ENCODE measurements at places on chromosomes 3 and 15.

- no peak for DNase-seq
Observed at GRCh38 chr3:54882129-54882833, 45.6 kb downstream of the LRTM1 start.

DNA sequence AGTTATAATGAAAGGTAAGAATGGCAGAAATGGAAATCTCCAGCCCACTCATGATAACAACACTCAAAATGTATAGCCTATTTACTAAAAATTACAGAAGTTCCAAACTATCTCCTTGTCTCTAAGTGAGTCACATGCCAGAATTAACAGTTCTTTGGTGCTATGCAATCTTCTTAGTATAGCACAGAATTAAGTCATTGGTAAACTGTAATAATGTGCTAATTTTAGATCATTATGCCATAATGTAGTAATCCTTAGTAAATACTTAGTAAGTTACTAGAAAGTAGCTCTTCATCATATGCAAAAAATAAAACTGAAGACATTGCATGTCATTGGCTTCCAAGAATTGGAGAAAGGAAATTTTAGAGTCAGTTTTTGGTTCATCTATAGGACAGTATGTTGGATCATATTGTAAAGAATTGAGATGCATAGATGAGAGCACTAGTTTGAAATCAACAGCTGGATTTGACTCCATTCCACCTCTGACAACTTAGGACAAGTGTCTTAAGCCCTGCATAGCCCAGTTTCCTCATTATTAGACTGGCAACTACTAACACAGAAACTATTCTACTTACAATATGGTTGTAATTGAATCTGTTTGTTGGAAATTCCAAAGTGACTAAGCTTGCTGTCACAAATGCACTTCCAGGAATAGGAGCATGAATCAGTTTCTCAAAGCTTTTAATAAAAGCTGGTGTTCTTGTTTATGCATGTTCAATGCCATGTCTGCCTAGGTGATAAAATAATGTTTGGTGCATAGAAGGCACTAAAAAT, 40.1 kb upstream of the CD47 start:
- DNase-seq: no peak

GRCh38 chr15:61172325-61172724, 56.8 kb downstream of the RORA start:
- no peak for DNase-seq

DNA sequence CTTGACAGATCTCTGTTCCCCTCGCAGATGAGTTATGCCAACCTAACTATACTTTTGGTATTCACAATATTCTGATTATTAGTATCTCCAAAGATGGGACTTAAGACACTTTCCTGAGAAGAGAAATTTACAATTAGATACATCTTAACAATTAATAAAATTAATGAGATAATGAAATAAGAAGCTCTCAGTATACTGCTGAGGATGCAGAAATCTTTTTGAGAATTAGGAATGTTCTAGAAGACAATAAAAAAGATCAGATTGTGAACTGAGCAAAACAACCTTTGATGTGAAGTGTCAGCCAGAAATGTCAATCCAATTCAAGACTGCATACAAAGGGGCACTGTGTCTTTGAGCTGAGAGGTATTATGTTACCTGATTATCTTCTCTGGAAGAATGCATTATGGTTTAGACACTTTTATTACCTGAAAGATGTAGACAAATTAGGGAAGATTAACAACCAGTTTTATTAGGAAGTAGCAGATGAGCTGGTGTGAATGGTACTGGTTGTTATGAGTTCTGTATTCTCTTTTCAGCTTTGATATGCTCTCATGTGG, 262.9 kb downstream of the TIGIT start:
- no peak for DNase-seq

DNA sequence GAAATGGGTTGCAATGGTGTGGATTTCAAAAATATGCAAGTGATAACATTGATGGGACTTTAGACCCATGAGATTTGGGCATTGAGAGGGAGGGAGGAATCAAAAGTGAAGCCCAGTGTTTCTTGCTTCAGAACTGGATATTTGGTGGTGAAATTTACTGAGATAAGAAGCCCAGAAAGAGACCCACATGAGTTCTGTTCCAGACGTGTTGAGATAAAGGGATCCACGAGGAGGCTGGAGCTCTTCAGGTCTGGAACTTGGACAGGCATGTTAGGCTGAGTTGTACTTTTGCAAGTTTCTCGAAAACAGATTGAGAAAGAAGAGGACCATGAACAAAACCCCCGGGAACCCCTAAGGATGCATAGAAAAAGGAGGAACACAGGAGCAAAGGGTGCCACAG, 290.2 kb downstream of the MEX3B start:
- DNase-seq: no peak

GRCh38 chr15:58292751-58293175, 139.0 kb upstream of the LIPC start:
- DNase-seq: no peak

DNA sequence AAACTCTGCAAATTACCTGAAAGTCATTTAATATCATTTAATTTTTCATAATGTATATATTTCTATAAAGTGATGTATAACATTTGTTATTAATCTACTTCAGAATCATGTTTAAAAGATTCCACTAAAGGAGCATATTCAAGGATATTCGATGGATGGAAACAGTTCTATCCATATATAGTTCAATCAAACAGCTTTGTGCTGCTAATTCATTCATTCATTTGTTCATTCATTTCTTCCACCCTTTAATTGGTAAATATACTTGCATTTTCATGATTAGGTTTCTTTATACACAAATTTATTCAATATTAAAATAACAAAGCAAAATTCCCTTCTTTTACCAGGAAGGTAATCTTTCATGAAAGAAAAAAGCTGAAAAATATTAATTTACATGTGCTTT, 64.7 kb downstream of the RNF13 start:
- DNase-seq: no peak

DNA sequence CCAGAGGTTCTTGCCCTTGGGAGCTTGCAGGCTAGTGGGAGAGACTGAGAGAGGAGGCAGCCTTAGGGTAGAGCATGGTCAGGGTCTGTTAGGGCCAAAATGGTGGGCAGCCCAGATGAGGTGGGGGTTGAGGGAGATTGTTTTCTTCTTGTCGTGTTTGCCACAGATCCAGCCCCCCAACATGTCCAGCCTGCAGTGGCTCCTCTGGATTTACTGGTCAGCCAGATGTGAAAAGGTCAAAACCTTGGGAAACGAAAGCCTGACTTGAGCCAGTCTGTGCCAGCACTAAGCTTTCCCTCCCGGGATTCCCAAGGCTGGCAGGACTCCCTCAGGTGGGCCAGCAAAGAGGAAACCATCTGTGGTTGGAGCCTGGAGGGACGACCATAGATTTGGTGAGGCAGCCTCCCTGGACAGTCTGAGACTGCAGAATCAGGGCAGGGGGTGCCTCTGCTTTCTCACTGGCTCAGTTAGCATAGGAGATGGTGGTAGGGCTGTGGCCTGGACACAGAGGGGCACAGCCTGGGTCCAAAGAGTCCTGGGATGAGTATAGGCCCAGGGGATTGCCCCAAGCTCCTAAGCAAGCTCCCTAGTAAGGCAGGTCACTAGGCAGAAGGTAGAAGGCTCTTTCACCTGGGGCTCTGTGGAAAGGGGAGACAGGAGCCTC, 51.2 kb upstream of the PRR23C start:
- DNase-seq: no peak

Measured in OCI-LY7 (cell line).